ENCODE measurements at places on chromosomes 7 and 10.

GRCh38 chr7:3893151-3893788 is 592.2 kb downstream of the SDK1 start:
- DNase-seq: peak; percentile 57

DNA sequence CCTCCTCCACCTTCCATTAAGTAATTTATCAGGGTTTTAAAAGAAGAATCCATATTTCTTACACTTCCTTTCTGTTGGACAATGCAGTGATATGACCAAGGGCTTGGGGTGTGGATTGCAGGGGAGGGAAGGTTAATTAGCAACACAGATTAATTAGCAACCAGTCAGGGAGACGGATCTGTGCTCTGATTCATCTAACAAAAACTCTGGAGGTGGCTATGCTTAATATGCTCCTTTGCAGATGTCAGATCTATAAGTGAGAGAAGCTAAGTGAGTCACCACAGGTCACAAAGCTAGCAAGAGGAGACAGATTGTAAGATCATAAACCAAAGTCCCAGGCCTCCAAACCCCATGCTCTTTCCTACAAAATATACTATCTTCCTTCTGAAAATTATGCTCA is 178.8 kb upstream of the ITGB1 start:
- no peak for DNase-seq

DNA sequence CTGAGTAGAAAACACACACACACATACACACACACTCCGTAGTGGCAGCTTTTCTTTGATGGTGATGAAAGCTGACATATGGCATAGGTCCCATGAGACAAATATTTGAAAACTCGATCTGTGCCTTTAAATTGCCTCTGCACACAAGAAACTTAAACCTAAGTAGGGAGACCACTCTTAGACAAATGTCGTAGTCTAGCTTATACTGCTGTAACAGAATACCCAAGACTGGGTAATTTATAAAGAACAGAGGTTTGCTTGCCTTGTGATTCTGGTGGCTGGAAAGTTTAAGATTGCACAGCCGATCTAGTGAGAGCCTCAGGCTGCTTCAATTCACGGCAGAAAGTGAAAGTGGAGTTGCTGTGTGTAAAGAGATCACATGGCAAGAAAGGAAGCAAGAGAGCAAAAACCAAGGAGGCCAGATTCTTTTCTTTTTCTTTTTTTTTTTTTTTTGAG is 489.4 kb upstream of the SORCS1 start:
- no peak for DNase-seq

DNA sequence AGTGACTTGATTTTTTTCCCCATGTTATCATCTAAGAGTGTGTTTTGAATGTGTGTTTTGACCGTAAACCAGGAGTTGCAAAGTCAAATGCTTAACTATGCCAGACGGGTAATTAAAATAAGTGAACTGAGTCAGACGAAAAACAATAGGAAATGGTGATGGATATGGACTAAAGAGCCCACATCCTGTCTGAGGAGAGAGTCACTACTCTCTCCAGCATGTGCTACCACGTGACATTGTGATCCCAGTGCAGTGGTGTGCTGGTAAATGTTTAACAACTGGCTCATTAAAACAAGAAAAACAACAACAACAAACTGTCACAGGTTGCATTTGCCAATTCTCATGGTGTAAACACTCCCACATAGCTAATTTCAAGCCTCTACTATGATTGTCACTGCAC is 164.3 kb downstream of the SUGCT start:
- no peak for DNase-seq

DNA sequence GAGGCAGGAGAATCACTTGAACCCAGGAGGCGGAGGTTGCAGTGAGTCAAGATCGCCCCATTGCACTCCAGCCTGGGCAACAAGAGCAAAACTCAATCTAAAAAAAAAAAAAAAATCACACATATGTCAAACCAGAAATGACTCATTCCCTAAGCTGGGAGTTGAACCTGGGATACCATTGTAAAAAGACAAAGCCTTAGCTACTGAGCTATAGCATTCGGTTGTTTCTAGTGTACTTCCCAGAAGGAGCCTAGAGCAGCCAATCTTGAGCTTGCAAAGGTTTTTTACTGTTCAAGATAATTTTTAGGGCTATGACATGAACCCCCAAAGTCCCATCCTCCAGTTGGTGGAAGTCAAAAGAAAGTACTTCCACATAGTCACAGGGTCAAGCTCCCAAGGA is 87.9 kb downstream of the ZNF467 start:
- no peak for DNase-seq

DNA sequence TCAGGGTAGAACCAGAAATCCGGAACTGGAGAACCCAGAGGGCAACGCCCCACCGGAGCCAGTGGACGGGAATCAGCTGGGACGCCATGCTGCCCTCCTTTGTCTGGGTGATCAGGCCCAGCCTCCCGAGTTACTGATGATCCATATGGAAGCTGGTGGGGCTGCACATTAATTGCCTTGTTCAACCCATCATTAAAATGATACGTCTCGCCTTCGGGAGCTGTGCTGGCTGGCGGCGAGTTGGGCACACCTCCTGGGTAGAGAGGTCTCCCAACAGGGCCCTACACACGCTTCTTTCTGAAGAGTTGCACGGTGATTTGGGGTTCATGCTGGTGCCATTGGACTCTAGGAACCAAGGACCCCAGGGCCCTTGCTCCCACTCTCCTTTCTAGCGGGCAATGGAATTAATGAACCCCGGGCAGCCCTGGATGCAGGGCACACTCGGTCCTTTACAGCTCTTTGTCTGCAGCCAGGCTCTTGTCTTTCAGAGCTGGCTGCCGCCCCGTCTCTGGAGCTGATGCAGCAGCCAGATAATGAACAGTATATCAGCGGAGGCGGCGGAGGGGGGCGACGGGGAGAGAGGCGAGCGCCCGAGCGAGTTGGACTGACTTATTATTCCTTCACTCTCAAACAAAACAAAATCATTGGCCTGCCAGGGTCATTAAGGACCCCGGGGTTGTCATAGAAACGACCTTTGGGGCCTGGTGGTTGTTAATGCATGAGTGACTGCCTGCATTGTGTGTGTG is 412.2 kb upstream of the ZMIZ1 start:
- DNase-seq: no peak

DNA sequence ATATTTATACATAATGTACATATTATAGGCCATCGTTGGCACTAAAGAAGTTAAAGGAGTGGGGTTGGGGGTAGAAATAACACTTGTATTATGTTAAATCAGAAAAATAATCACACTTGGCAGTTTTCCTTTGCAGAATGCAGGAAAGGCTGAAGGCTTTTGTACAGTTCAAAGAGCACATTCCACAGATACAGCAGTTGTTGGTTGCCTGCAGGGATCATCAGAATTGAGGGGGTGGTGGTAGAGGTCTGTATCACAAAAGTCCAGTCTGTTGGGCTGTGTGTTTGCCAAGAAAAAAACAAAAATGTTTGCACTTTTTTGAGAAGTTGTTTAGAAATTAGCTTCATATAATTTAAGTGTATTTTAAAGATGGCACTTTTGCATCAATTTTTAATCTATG is 231.8 kb upstream of the FOXP2 start:
- DNase-seq: no peak

DNA sequence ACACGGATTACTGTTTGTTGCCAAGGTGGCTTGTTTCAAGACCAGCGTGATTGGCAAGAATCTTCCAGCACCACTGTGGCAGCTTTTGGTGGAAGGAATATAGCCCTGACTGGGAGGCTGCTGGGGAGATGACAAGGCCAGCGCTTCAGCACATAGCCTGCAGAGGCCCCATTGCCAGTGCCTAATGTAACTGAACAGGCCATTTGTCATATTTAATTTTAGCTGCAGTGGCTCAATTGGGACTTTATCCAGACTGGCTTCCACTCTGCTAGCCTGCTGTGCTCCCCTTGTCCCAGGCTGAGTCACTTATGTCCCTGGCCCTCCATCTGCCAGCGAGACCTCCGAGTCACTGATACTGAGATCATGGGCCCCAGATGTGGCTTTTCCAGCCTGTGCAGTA is 483.1 kb downstream of the GALNT17 start:
- DNase-seq: no peak

GRCh38 chr7:155985518-155986250 is 173.4 kb upstream of the SHH start:
- DNase-seq: no peak

GRCh38 chr7:52647046-52647445 is 388.4 kb upstream of the POM121L12 start:
- no peak for DNase-seq

- DNase-seq: no peak
Measured at GRCh38 chr7:108535744-108536143, 9.8 kb upstream of the PNPLA8 start.

DNA sequence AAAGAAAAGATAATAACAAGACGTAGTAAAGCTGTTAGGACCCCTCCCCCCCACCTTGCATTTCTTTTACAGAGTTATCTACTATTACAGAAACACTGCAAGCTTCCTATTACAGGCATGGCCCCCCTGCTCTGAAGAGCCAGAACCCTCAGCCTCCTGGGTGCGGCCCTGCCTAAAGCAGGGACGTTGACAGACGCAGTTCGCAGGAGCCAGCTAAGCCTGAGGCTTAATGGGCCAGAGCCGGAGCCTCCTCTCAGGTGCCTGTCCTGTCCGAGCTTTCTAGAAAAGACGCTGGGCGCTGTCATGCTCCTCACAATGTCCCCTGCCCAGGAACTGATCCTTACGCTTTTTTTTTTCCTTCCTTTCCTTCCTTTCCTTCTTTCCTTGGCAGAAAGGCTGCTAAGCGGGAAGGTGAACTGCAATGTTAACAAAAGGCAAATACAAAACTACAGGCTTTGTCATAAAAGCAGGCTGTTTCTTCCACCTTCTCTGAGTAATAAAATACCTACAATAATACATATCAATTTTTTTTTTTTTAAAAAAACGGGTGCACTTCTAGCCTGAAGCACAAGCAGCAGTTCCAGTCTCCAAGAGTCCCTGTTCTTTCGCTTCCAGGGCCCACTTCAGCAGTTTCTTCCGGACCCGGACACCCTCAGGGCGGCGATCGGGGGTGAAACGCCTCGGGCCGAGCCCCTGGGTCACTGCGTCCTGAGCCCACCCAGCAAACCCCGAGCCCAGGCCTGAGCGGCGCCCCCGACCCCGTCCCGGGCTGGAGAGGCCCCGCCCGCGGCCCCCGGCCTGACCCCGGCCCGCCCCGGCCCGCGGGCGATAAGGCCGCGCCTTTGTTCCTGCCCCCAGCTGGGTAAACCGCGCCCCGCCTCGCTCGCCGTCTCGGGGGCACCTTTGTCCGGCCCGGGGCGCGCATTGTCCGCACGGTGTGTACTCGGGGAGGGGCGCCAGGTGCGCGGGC is 11.2 kb downstream of the MNX1 start:
- DNase-seq: no peak

GRCh38 chr10:10067644-10068043 is 950.0 kb upstream of the CELF2 start:
- DNase-seq: no peak

DNA sequence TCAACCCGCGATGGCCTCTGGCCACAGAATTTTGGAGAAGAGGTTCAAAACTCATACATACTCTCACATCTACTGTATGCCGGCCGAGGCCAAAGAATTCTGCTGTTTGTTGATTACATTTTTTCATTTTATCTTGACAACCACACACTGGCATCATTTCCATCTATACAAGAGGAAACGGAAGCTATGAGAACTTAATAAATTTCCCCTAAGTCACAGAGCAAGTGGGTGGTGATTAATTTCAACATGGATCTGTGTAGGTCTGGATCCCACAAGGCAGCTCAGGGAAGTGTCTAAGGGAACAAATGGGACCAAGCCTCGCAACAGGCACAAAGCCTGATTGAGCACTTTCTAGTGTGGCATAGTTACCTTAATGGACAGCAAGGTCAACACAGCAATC is 18.0 kb downstream of the ELMO1 start:
- DNase-seq: no peak

GRCh38 chr7:18940593-18941134 is 176.8 kb downstream of the TWIST1 start:
- DNase-seq: no peak

- no peak for DNase-seq
Measured at GRCh38 chr7:111050875-111051416, 40.0 kb upstream of the LRRN3 start.

GRCh38 chr7:70405241-70405640 is 726.7 kb upstream of the GALNT17 start:
- DNase-seq: no peak

GRCh38 chr10:11243425-11244222 is 226.0 kb downstream of the CELF2 start:
- DNase-seq: no peak

DNA sequence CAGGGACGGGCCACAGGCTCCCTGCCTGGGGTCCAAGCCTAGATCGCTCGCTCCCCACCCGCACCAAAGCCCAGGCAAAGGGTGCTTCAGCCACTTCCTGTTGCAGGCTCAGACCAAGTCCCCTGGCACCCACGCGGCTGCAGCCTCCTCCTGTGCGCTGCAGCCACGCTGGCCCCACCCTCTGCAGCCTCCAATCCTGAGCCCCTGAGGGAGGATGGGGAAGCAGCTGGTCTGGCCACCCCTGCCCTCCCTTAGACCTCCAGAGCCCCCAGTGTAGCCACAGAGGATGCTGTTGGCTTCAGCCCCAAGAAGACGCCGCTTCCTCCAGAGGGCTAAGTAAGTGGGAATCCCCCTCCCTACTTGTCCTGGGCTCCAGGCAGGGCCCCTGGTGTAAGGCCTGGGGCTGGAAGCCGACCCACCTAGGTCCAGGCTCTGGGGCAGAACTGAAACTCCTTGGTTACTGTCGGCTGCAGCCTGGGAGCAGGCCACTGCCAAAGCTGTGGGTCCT is 9.4 kb downstream of the LIMK1 start:
- DNase-seq: no peak

DNA sequence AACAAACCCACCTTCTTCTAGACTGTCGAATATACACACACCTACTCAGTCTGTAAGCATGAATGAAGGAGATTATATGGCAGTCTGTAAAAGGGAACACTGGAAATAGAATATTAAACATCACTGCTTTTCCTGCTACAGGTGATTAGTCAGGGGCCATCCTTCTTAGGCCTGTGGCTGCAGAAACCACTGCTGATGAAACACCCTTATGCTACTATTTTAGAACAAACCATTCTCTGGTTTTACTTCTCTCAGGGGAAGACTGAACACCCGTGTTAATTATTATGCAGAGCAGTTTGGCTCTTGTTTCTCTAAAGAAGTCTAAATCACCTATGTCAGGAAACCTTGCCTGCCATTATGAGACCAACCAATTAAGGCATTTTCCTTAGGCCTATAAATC is 351.1 kb upstream of the KLF6 start:
- no peak for DNase-seq

DNA sequence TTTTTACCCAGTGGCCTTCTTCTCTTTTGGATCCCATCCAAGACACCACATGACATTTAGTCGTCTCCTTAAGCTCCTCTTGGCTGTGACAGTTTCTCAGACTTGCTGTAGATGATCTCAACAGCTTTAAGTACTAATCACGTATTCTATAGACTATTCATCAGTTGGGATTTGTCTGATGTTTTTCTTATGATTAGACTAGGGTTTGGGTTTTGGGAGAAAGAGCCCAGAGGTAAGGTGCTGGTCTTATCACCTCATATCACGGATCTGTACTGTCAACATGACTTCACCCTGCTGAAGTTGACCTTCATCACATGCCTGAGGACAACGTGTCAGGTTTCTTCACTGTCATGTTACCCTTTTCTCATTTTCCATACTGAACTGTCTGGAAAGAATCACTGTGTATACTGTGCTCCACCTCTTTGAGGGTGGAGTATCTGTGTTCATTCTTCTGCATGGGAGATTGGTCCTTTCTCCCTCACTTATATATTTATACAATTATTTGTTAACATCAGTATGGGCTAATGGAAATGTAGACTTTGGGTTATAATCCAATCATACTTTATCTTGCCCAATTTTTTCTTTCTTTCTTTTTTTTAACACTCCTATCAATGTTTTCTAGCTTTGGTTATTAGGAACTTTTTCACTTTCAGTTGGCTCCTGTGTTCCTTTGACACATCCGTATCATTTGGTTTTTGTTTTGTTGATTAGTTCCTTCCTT is 6.4 kb upstream of the HKDC1 start:
- no peak for DNase-seq

- no peak for DNase-seq
Measured at GRCh38 chr7:5214641-5215040, 24.6 kb downstream of the WIPI2 start.
